NCI-H2107 (cell line): ENCODE measurements at places on chromosomes 5 and 9.

DNA sequence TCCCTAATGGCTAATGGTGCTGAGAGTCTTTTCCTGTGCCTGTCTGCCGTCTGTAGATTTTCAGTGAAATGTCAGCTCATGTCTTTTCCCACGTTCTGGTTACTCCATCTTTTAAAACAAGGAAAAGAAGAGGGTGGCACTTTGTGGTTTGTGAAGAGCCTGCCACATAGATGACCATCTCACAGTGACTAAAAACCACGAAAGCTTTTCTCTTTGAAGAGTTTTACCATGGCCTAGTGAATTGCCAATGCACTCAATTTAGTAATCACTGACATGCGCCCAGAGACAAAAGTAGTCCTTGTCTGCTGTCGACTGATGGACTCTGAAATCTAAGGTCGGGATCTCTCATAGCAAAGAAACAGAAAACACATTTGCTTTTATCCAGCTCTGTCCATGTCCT, 50.4 kb downstream of the SPATA31C2 start:
- no peak for DNase-seq

GRCh38 chr9:95095641-95096355, 221.7 kb downstream of the FANCC start:
- DNase-seq: no peak

- no peak for DNase-seq
Measured at GRCh38 chr5:118301696-118302095, 686.7 kb downstream of the DTWD2 start.

GRCh38 chr5:131525805-131526204, 109.2 kb downstream of the RAPGEF6 start:
- no peak for DNase-seq

GRCh38 chr9:113542741-113543140, 79.2 kb downstream of the RGS3 start:
- no peak for DNase-seq

GRCh38 chr9:134559013-134559412, 82.6 kb upstream of the COL5A1 start:
- DNase-seq: no peak

DNA sequence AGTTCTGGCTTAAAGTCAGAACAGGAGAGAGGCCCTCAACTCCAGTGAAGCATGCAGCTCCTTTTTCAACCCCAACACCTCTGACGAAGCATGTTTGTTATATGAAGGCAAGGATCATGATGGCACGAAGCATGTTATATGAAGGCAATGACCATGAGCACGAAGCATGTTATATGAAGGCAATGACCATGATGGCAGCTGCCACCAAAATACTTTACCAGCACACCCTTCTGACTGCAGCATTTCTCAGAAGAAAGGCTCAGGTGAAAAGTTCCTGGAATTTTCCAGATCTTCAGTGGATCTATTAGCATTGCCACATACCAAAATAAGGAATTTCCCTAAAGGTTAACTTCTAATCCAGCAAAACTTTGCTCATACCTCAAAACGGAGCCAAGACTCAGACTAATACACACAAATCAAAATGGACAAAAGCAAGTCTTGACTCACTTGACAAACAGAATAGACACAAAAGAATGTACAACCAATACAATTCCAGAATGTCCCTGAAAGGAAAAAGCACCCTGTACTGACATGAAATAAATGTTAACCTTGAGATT, 217.4 kb downstream of the FANCC start:
- DNase-seq: no peak

- no peak for DNase-seq
Measured at GRCh38 chr5:56246769-56247168, 13.6 kb upstream of the ANKRD55 start.

DNA sequence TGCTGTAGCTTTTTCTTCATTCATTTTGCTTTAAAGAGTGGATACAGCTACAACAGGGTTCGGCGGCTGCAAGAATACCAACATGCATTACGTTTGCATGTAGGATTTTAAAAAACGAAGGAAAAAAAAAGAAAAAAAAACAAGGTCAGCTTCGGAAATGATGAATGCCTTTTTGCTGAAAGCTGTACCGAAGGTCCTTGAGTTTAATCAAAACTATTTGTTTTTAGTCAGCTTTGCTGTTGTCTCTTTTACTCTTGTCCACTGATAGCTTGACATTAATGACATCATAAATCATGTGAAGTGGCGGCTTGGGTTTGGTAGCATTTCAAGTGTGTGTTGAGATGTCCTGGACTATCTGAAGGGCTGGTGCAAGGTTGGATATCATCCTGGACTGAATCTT, 779.1 kb downstream of the NR2F1-AS1 start:
- DNase-seq: no peak

DNA sequence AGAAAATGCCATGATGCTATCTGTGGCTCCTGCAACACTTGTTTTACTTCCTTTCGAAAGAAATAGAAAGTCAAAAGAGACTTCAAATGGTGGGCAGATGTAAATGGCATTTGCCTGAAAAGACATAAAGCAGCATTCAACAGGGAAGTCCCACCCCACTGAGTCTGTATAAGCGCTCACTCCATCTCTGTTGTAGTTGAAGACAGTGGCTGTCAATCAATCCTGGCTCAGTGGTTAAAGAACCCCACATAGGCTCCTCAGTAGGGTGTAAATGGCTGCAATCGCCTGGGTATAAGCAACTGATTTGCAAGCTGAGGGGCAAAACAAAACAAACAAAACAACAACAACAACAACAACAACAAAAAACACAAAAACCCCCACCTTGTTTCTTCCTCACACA, 158.7 kb downstream of the EFNA5 start:
- DNase-seq: no peak

DNA sequence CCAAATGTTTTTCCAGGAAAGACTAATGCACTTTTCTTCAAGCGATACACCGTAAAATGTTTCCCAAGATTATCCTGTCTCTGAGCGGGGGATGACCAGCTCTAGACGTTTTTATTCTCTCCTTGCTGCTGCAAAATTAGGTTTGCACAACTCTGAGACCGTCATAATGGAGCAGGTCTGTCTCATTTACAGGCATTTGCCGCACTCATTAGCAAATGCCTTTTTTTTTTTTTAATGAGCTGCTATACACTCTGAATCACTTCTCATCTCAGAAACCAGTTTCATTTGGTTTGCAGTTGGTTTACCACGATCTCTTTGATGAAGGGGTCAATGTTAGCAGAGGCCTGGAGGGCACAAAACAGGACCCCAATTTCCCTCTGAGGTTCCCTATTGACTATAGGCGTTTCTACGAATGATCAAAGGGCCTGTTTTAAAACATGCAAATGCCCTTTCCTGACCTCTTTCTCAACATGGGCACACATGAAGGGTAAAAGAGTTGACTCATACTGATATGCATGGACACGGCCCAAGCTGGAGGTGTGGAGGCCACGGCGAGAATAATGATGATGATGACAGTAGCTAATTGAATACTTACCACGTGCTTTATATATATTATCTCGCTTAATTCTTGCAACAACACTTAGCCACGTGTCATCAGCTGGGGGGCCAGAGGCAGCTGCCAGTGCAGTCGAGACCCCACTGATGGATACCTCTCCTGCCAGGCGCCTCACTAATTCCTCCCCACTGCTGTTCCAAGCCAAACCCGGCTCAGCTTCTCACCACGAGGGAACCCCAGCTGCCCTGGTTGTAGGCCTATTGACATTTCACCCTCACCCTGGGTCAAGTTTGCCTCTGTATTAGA, 89.9 kb upstream of the PTCH1 start:
- no peak for DNase-seq

DNA sequence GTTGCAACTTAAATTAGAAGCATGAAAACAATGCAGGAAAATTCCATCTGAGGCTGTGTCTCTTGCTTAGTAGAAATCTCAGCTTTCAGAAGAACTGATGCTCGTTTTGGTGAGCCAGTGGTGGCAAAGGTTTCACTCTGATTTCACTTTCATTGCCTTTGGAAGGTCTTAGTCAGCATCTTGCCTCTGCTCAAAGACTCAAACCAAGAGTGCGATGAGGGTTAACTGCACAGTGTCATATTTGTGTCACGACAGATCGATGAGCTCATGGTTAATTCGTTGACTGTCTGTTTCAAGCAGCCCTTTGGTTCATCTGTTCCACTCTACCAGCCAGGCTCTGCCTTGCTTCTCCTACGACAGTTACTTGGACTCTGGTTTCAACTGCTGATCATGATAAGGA, 331.3 kb upstream of the KIF2A start:
- no peak for DNase-seq

GRCh38 chr5:118371973-118372831, 616.1 kb downstream of the DTWD2 start:
- DNase-seq: no peak

DNA sequence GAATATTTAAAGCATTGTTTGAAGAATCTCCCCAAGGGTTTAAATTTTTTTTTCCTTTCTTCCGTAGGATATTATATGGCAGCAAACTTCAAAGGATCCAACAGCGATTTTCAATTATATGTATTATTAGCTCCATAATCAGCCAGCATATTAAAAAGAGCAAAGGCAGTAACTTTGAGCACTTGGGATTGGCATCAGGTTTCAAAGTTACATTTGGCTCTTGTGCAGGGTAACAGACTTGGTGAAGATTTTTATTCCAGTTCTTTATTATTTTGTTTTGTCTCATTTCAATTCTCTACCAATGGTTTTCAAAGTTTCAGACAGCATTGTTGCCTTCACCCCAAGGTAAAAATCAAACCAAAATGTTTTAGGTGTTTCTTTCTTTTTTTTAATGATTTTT, 116.7 kb upstream of the ZNF366 start:
- DNase-seq: no peak

- no peak for DNase-seq
Measured at GRCh38 chr9:136541709-136542108, 4.1 kb downstream of the NOTCH1 start.

DNA sequence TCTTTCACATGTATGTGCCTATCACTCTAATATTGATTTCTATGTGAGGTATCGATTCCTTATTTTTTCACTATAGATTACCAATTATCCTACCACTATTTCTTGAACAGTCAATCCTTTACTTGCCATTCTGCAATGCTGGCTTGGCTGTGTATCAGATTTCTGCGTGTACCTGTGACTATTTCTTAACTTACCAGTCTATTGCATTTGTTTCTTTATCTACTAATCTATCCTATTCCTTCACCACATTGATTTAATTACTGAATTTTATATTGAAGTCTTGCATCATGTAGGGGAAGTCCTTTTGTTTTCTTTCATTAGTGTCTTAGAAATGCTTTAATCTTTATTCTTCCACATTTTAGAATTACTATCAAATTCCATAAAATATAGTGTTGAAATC, 684.8 kb downstream of the LRRC70 start:
- no peak for DNase-seq

DNA sequence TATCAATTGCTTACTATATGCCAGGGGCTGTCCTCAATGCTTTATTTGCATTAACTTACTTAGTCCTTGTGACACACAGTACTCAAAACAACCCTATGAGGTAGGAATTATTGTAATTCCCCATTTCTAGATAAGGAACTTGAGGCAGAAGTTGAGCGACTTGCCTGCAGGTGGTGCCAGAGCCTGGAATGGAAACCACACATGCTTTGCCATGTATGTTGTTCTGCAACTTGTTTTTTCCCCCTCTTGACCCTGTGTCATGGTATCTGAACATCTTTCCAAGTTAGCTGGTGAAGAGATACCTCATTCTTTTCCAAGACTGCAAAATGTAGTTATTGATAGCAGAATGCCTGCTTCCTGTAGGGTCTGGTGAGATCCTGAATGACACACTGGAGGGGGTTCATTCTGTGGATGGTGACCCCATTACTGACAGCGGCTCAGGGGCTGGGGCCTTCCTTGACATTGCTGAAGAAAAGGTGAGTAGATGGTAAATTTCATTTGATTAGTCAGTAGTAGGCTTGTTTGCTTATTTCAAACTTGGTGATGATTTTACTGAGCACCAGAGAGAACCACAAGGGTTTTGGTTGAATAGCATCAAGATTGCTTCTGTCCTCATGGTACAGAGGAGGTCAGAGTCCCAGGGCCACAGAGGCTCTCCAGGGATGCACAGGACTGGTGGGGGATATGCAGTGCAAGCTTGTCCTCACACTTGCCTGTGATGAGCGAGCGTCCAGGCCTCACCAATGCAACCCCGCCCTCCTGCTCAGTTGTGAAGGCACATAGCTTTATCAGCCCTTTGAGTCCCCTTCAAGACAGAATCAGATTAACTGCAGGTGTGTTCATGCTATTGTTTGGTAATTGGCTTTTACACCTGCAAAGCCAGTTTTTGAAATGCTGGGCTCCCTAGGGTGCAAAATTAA, 57.0 kb downstream of the COL15A1 start:
- DNase-seq: no peak

DNA sequence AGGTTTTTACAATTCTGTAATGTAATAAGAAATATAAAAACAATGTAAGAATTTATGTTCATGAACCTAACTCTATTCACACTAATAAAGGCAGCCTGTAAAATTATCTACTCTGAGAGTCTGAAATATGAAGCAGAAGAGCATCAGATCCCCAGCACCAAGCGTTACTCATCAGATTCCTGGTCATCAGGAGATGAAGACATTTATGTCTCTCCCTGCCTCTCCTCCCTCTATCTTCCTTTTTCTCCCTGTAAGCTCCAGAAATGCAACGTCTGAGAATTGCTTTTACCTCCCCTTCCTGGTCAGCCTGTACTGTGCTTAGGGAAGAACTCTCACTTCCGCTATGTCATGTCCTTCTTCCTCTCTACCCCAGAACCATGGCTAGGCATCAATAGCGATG, 114.4 kb upstream of the SLIT3 start:
- DNase-seq: no peak
